ENCODE measurements at places on chromosomes 16 and 17. TPM values are rescaled to one million over a fixed set of nuclear protein-coding genes. Genes with fewer than 3 reads are reported as not detected.

- DNase-seq, result no peak
Measured at GRCh38 chr16:49901711-49902110, 45.8 kb upstream of the ZNF423 start.

DNA sequence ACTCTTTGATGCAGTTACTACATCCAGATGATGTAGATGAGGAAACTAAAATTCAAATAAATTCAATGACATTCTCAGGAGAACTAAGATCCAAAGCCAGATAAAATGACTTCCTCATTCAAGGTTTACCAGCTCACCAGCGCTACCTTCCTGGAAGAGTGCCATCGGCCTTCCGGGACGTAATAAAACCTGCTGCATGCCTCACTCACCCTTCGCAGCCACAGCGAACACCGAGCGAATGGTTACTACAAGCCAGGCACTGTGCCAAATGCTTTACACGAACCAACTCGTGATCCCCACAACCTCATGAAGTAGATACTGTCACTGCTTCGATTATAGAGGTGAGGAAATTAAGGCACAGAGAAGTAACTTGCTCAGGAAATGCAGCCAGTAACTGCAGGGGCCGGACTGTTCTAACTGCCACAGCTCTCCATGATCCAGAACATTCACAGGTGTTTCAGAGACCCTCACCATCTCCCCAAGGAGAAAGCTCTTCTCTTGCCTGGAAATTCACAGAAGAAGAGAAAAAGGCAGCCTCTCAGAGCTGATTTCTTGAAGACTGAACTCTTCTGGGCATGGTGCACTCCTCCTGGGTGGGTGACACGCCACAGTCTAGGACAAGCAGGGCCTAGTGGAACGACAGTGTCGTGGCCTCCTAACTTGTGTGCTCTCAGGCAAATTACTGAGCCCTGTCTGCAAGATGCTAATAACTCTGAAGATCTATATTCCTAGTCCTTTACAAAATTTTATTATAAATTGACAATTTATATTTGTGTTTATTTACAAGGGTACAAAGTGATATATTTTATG is 46.8 kb downstream of the HIC1 start:
- DNase-seq, result no peak

GRCh38 chr17:3695129-3695722 is 729 bp downstream of the P2RX5 start:
- DNase-seq, result no peak

DNA sequence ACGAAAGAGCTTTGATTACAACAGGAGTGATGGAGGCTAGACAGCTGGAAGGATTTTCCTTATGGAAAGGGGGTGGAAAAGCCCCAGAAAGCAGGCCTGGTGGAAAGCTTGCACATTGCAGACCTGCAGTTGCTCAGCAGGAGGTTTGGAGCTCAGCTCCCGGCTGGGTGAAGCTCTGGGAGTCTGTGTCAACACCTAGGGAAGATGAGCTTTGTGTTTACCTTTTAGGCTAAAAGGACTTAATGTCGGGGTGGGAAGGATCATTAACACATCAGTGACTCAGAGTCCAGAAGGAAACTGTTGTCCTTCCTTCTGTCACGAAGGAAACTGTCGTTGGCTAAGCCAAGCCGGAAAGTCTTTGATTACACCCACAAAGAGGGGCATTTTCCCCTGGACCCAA is 48.2 kb downstream of the RAP1GAP2 start:
- DNase-seq, result no peak

GRCh38 chr17:17952691-17953090 is 19.5 kb downstream of the TOM1L2 start:
- no peak for DNase-seq

DNA sequence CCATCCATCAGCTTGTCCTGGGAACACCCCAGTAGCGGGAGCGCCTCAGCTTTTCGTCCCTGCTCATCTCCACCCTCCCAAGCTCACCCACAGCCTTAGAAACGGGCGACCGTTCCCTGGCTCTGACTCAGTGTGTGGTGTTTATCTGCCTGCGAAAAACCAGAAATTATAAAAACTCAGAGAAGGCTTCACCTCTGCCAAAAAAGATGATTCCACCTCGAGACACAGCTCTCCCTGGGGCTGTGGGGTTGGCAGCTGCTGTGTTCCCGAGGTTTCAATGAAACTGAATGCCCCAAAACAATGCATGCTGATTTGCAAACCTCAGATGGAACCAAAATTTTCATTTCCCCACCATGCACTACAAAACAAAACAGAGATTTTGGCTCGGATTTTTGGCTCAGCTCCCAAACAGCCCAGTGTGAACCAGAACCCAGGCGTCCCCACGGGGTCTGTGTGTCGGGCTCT is 62.4 kb upstream of the MED9 start:
- no peak for DNase-seq

The CAMTA2 gene
- 2.8 TPM for total RNA-seq

All from thymus (tissue), 14 donors.